B cell (primary cell): ENCODE measurements at places on chromosomes 11 and 22.
A peak's percentile ranks its signal among the peaks of the same experiment; 100 is the strongest.

- DNase-seq, result peak; percentile 81
Measured at GRCh38 chr22:35582861-35583670, 34.1 kb downstream of the MB start.

DNA sequence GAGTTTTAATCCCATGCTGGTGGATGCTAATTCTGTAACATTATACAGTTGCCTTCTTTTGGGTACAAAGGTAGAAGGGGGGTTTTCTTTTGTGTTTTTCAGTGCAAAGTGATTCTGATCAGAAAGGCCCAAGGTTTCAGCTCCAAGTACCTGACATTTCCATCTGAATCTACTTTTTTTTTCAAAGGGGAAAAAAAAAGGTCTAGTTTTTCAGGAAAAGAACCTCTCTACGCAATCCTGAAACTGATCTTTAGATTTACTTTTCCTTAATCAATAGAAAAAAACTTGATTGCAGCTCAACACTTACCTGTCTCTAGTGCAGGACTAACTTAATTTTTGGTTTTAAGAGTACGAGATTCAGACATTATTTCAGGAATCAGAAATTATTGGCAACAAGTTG, at the start of gene TECTA:
Gene TECTA, plus strand, starts transcription at position 301 of the 400 bp plus-strand sequence. CDS start 1,423 bp downstream, outside the sequence.
- DNase-seq, result no peak

DNA sequence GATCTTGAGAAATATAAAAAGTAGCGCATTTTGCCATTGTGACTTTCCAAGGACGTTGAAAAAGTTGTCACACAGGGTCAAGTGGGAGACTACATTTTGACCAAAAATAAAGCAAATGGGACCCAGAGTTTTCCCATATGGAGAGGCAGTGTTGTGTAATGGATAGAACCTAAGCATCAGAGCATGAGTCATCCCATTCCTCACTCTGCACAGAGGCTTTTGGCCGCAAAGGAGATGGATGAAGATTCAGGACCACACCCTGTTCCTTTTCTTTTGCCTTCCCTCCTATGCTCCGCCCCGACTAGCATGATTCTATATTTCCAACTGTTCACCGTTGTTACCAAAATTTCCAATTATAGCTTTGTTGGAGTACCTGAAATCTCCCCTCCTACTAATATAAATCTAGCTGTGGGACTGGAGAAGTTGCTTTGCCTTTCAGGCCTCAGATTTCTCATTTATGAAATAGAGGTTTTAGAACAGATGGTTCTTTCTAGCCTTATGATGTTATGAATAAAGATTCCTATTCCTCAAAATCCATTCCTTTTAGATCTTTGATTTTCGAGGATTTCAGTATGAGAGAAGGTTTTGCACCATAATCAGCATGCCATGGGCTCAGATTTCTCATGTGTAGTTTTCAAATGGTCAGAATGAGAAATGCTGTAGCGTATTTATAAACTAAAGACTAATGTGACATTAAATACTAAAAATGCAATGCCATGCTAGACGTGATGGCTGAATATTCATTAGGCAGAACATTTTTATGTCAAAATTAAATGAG, 921.9 kb upstream of the TENM4 start:
- DNase-seq, result no peak

GRCh38 chr11:27882066-27882697, 181.9 kb upstream of the BDNF start:
- no peak for DNase-seq

DNA sequence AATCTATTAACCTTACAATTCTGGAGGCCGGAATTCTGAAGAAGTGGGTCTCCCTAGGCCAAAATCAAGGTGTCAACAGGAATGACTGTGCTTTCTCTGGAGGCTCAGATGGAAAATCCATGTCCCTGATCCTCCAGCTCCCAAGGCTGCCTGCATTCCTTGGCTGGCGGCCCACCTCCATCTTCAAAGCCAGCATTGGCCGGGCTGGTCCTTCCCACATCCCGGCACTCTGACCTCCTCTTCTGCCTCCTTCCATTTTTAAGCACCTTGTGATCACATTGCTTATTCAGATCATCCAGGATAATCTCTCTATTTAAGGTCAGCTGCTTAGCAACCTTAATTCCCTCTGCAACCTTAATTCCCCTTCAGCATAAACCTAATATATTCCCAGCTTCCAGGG, 22.7 kb upstream of the CTSD start:
- DNase-seq, result no peak

DNA sequence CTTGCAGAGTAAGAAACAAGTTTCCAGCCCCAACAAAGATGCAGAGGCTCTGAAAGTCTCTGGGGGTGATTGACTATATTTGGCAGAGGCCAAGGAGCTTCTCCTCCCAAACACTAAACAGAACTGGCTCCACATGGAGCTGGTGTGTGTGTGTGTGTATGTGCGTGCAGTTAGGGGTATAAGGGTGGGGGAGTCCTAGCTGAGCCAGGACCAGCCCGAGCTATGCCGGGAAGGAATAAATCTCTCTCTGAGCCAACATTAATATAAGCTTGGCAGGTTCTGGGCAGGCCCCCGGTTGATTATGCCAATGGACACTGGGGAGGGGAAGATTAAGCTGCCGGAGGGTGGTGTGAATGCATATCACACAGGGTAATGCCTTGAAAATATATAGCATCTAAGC, 324.2 kb downstream of the MIAT start:
- no peak for DNase-seq

- DNase-seq, result peak; percentile 43
Measured at GRCh38 chr22:36204632-36205015, 3.0 kb upstream of the APOL4 start.

GRCh38 chr22:37496651-37497050, 10.5 kb upstream of the MFNG start:
- no peak for DNase-seq

DNA sequence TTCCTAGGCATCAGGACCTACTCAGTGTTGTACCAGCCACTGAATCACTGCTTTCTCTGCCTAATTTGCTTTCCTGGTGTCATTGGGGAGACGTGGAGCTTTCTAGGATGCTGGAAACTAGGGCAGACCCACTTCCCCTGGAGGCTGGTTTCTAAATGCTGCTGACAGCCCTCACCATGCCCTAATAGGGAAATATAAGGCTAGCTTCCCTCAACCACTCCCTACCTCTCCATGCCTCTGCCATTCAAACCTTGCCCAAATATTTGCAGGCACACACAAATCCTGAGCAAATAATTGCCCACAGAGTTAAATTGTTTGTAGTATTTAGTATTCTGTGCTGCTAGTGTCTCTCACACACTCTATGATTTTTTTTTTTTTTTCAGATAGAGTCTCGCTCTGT, 310.2 kb downstream of the DDX10 start:
- no peak for DNase-seq

GRCh38 chr11:106986261-106986660, 32.0 kb downstream of the GUCY1A2 start:
- no peak for DNase-seq

- DNase-seq, result no peak
Measured at GRCh38 chr11:18452927-18453326, 2.7 kb upstream of the LDHAL6A start.

GRCh38 chr11:3164552-3165151, 458 bp downstream of the OSBPL5 start:
- no peak for DNase-seq

- DNase-seq, result peak; percentile 8
Measured at GRCh38 chr22:35842954-35843353, 125.3 kb downstream of the APOL5 start.

DNA sequence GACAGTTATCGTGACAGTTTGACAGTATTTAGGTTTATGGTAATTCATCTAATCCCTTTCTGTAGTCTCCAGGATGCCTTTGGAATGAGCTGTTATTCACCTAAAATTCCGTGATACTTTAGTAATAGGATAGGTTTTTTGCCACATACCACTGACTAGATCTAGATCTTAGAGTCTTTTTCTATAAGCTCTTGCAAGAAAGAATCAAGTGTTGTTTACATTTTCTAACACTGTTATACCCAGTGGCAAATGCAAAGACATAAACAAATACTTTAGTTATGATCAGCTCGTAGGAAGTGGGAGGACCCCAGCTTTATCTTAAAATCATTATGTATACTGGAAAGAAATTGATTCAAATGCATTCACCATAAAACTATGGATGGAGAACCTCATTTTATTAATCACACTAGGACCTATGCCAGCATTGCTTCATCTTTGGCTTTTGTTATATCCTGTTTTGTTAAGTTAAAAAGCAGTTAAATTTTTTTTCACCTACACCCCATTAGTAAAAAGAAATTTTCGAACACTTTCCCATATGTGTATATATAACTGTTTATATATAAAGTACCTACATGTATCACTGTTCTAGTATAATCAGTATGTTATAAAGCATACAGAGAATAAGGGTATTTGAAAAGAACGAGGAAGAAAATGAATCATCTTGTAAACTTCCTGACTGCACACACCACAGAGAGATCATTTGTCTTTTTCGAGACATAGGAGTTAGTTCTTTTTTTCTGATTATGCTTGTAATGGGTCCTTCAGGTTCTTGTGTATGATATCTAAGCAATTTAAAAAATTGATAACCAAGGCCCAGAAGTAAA, 60.9 kb downstream of the PDHX start:
- no peak for DNase-seq

DNA sequence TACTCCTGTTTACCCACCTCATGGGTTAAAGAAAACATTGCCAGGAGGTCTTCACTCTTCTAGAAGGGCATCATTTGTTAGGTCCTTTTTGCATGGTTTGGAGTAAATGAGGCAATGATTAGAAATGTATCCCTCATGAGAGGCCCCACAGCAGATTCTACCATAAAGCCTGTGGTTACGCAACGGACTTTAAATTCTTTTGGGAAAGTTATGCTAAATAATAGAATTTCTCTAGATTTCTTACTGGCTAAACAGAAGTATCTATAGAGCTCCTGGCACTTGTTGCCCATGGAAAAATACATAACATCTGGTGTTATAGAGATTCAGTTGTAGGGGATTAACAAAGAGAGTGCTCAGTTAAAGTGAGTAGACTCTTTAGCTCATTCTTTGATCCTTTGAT, 15.1 kb upstream of the ATXN10 start:
- no peak for DNase-seq

GRCh38 chr11:84012171-84012826, 726.1 kb upstream of the CCDC90B start:
- no peak for DNase-seq

GRCh38 chr11:118818130-118818529, 27.2 kb upstream of the DDX6 start:
- DNase-seq, result no peak

GRCh38 chr11:70694371-70694770, 296.0 kb downstream of the CTTN start:
- no peak for DNase-seq

DNA sequence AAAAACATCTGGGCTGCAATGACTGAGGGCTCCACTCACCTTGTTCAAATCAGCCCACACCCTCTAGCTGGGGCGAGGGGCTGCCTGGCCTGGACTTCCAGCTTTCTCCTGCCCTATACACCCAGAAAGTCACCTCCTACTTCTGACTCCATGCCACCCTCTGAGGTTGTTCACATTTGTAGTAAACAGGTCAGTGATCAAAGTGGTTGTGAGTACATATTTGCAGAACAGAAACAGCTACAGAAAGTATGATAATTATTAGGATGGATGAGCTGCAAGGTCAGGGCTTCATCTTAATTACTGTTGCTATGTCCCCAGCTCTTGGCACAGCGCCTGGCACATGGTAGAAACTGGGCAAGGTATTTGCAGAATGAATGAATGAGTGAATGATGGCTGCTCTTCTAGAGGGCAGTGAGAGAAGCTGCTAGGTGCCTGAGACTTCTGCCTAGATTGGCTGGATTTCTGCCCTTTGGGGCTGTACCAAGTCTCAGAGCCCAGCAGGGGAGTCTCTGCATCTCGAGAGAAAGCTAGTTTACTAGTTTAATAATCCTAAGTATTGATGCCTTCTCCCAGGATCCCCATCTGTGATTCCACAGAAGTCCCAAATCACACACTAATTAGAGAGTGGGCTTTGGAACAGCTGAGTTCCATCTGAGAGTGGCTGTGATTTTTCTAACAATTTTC, 36.0 kb downstream of the SYT13 start:
- DNase-seq, result no peak

DNA sequence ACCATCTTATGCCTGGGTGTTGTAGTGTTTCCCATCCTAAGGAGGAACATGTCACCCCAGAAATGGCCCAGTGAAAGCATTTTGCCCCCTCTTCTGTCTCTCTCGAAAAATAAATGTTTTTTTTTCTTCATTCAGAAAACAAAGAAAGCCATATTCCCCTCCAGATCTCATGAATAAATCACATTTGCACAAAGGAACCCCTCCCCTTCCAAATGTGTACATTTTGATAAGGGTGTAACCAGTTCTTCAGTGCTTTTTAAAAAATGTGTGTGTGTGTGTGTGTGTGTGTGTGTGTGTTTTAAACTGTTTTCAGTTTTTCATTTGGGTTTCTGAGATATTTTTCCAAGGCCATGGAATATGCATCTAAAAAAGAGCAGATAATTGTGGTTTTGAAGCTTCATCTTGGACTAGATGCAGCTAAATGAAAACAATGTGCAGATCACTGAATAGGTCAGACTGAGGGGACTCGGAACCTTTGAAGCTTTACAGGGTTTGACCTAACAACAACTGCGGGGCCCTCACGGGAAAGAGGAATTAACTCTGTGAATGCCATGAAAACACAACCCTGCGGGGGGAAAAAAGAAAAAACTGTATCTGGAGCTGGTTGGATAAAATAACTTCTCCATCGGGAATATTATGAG, 76.4 kb downstream of the YAP1 start:
- no peak for DNase-seq

DNA sequence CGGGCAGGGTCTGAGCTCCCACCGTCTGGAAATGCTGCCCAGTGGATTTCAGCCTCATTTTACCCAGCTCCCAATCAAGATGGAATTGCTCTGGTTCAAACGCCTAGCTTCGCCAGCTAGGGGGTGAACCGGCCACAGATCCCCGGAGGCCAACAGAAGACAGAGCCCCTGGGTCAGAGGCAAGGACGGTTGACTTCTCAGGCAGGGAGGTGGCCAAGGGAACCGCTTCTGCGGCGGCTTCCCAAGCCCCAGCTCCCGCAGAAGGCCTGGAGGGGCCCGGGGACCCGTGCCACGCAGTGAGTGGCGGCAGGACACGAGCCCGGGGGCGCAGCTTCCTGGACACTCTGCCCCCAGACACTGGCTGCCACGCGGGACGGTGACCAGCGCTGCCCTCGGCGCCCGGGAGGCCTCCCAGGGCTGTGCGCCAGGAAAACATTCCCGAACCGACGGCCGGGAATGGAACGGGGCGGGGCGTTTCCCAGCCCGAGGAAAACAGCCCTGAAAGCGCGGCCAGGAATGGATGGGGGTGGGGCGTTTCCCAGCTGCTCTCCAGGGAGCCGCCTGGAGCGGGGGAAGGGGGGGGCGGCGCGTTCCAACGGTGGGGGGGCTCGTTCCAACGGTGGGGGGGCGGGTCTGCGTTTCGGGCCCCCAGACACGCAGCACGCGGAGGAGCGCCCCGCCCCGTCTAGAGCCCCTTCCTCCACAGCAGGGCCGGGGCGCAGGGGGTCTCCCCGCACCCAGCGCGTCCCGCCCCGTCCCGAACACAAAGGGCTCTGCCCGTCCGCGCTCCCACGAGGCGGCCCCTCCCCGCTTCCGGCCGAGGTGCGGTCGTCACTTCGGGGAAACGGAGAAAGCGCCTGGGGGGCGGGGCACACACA, 13.5 kb upstream of the B4GALNT4 start:
- DNase-seq, result peak; percentile 85

- no peak for DNase-seq
Measured at GRCh38 chr11:63445720-63446119, 45.2 kb downstream of the PLAAT5 start.
